ENCODE measurements at places on chromosomes 2 and 18.

GRCh38 chr2:188983427-188984064, 9.4 kb downstream of the COL3A1 start:
- no peak for DNase-seq

GRCh38 chr18:13270279-13270855, 51.8 kb downstream of the LDLRAD4 start:
- DNase-seq, result no peak

DNA sequence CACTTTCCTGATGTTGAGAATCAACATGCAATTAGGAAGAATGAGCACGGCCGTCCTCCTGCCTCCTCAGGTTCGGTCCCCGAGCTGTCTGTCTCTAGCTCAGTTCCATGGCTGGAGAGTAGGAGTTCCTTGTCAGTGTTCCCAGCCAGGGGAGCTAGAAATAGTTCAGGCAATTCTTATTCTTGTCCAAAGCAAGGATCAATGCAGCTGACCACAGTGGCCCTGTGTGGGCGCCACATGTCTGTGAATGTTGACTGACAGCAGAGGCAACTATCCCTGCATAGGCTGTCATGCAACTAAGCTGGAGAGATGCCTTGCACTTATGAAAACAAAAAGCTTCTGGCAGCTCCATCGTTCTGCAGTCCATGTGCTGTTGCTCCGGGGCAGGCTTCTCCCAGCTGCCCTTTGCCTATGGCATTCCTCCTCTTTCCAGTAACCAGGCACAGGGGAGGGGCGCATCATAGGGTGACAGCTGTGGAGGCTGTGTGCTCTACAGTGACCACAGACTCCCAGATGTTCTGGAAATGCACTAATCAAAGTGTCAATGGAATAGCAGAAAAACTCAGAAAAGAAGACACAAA, 58.7 kb downstream of the PDCL3 start:
- no peak for DNase-seq

GRCh38 chr2:212147921-212148513, 390.6 kb downstream of the ERBB4 start:
- DNase-seq, result no peak

DNA sequence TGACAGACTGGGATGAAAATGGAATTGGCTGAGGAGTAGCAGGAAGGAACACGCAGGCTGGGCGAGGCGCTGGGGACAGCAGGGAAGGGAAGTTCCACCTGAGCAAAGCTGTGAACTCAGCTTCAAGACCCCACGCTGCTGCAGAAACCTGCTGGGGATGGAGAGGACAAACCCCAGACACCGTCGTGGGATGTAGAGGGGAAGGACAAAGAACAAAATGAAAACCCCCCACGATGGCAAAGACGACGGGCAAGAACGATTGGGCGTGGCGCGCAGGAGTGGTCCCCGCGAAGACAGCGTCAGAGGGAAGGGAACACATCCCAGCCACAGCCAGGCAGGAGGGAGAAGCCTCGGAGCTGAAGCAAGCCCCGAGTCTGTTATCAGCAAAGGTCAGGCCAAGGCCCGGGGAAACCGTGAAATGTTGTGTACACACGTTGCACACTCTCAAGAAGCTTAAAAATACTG, 222.9 kb downstream of the NDUFA10 start:
- no peak for DNase-seq

GRCh38 chr18:56835331-56835730, 184.2 kb downstream of the WDR7 start:
- DNase-seq, result no peak

GRCh38 chr18:74456349-74457042, 612 bp downstream of the DIPK1C start:
- no peak for DNase-seq

DNA sequence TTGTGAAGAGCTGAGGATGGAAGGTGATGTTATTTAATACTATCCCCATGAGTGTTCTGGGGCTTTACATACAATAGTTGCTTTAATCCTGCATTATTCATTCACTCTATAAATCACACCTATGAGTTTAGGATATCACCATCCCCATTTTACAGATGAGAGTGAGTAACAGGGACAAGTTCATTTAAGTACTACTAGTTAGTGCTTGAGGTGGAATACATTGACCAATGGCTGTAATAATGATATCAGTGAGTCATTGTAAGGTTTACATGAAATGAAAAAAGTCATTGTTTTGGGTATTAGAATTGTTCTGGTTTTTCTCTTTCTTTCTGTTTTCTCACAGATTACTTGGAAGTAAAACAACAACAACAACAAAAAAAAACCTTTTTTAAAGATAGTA, 42.5 kb downstream of the TANC1 start:
- no peak for DNase-seq

DNA sequence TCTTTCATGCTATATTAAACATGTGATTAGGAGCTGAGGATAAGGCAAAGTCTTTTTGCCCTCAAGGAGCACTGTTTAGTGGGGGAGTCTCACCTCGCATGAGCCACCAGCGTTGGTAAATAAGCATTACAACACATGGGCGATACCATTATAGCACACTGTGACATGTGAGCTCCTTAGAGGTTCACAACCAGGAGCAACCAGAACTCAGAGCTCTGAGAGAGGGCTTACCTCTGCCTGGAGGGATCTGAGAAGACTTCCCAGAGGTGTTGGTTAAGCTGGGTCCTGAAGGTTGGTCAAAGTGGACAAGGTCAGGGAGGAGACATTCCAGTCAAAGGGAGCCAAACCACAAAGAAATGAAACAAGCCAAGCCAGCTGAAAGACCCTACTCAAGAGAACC, 158.8 kb downstream of the ESCO1 start:
- no peak for DNase-seq

DNA sequence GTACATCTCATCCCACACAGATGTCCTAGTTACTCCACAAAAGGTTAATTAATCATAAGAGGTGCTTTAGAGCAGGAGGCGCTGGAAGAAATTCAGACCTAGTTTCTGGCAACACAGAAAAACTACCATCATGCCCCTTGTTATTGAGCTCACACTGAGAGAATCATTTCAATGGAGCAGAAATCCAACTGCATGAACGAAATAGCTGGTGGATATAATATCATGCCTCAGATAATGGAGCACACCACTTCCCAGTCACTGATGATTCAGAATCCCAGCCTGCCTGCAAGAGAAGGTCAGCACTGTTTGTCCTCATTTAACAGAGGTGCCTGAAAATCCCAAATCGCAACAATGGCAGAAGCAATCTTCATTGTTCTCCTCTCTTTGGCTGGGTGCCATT, 125.8 kb upstream of the CREB1 start:
- no peak for DNase-seq

DNA sequence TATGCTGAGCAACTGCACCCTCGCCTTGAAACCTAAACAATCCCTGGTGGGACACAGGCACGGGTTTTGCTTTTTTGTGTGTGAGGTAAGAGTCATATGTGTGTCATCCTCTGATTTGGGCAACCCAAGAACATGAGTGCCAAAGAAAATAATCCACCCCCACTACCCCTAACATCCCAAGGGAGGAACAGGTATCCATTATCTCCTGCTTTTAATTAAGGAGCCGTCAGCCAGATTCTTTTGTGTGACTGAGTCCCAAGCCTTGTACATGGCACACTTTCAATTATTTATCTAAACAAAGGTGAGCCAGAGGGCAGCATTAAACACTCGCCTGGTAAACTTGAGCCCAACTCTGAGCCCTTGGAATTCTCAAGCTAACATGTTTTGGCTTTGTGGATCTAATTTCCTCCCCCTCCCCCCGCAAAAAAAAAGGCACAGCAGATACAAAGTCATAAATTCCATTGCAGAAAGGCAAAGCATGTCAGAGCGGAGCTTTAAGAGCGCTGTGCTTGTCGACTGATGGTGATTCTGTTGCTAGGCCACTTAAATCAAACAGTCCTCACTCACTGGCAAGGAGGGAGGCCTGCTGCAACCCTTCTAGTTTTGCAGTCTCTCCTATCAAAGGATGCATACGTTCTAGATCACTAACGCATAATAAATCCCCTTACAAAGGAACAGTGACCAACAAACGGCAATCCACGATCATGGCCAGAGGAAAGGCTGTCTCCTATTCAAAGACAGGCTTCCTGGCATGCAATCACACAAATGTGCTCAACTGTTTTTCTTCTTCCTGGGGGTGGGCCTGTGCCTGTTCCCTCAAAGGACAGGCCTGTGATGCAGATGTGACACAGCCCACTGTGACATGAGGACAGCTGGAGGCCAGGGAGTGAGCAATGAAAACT, 143.5 kb upstream of the LMAN1 start:
- no peak for DNase-seq

DNA sequence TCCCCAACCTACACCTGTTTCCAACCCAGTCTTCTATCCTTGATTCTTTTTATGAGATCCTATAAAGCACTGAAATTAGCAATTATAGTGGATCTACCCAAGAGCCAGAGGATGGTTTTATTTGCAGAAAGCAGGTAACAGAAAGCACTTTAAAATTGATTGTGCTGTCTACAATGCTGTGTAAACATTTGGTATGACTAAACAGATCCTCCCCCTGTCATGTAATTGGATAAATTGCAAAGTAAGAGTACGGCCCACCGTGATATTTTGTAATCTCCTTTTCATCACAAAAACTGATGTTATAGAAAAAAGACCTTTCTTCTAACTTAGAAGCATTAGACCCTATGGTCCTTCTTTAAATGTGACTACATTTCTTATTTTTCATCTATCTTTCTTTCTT, 11.3 kb upstream of the PPP3R1 start:
- no peak for DNase-seq

GRCh38 chr2:83827618-83828017, 631.5 kb downstream of the SUCLG1 start:
- DNase-seq, result no peak

DNA sequence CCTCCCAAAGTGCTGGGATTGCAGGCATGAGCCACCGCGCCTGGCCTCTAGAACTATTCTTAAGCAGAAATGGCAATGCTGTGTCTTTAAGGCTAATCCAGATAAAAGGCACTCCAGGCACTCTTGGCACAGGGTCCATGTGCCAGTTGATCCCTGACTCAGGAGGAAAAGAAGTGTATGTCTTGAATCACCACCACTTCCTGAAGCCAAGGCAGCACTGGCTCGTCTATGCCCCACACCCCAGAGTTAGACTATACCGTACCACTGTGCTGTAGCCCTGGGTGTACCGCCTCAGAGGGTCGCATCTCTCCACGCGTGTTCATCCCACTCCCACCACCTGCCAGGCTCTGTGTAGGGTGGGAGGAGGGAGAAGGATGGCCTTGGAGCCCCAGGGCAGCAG, 9.0 kb downstream of the TNFRSF11A start:
- no peak for DNase-seq

GRCh38 chr2:10915731-10916276, 4.1 kb downstream of the KCNF1 start:
- DNase-seq, result no peak

DNA sequence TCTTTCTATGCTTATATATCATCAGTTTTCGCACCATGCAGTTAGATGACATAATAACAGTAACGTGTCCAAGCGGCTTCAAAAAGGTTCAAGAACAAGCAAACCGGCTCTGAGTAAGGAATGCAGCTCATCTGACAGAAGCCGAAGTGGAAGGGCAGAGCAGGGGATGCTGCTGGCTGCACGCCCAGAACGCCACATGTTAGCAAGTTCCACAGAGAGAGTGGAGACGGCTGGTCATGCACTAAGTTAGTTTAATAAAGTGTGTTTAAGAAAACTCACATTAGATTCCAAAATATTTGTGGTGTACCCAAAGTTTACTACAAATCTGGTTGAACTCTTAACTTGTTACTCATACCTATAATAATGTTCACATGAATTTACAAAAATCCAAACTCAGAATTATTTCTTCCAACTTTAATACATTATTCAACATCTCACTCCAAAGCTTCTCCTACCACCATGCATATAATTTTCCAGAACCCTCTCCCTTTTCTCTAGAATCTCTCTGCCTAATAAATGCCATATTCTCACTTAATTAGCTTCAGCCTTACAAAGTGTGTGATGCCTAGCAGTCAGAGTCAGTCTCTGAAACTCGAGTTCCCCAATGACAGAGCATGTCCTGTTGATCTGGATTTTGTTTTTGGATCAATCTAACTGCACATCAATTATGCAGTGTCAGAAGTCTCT, 170.0 kb downstream of the DNAH7 start:
- no peak for DNase-seq

- no peak for DNase-seq
These were observed 2.0 kb downstream of the IDH1 start for GRCh38 chr2:208252716-208253492.

- no peak for DNase-seq
These were observed 64.7 kb downstream of the CCDC178 start for GRCh38 chr18:33375829-33376228.

GRCh38 chr2:14364471-14364870, 268.0 kb upstream of the LRATD1 start:
- DNase-seq, result no peak

DNA sequence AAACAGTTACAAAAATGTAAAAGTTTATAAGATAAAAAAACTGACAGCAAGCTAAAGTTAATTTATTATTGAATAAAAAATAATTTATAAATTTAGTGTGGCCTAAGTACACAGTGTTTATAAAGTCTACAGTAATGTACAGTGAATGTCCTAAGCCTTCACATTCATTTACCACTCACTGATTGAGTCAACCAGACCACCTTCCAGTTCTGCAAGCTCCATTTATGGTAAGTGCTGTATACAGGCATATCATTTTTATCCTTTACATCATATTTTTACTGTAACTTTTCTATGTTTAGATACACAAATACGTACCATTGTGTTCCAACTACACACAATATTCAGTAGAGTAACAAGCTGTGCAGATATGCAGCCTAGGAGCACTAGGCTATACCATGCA, 184.2 kb upstream of the LRATD1 start:
- DNase-seq, result no peak

DNA sequence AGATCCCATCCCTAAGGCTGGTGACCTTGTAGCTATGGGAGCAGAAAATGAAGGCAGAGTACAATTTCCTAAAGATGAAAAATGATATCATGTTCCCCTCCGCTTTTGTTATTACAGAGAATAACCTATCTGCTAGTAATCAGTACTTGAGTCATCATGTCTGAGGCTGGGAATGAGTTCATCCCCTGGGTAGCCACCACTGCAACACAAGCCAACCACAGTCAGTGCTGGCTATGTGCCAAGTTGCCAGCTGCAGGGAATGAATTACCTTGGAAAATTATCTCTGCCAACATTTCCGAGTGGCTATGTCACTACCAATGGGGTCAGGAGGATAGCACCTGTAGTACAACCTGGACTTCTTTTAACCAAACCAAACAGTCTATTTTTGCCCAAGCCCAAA, 1094.7 kb upstream of the DDX18 start:
- no peak for DNase-seq
